ENCODE measurements at places on chromosomes 3 and 15. TPM values are rescaled to one million over a fixed set of nuclear protein-coding genes. Genes with fewer than 3 reads are reported as not detected.

The WDR93 gene
- 8.1 TPM for total RNA-seq

The ZPLD1 gene
- total RNA-seq = 0.74 TPM

The CCDC71 gene
- 34.3 TPM for total RNA-seq

The SEMA5B gene
- 1.3 TPM for total RNA-seq

The HDC gene
- 5.8 TPM for total RNA-seq

The IL20RB gene
- total RNA-seq = 2.0 TPM

The CHRNA7 gene
- 24.5 TPM for total RNA-seq

The NMB gene
- total RNA-seq = 11.0 TPM

The WNT7A gene
- total RNA-seq = 1.1 TPM

The SEMA3F gene
- 8.3 TPM for total RNA-seq

The NR1I2 gene
- 0.74 TPM for total RNA-seq

The MUSTN1 gene
- total RNA-seq = 3.6 TPM

The MESP2 gene
- total RNA-seq = 2.9 TPM

The CHRFAM7A gene
- total RNA-seq = 23.1 TPM

The ATXN7 gene
- 47.6 TPM for total RNA-seq

The SCG3 gene
- 1.3 TPM for total RNA-seq

The UBAP1L gene
- 11.3 TPM for total RNA-seq

The C3orf38 gene
- 38.2 TPM for total RNA-seq

The LRRC31 gene
- total RNA-seq = 0.24 TPM

The GOLGA8M gene
- total RNA-seq = 7.2 TPM

The FRG2C gene
- 0.37 TPM for total RNA-seq

The XCR1 gene
- total RNA-seq = 0.06 TPM

The LNP1 gene
- 20.9 TPM for total RNA-seq

The VEPH1 gene
- total RNA-seq = 2.7 TPM

The TTC21A gene
- total RNA-seq = 74.3 TPM

The NRROS gene
- total RNA-seq = 2.8 TPM

The TTC14 gene
- total RNA-seq = 79.9 TPM

The ATOSA gene
- 129 TPM for total RNA-seq

The NANOGP8 gene
- 6.0 TPM for total RNA-seq

All from testis (tissue), 5 donors.